ENCODE measurements at places on chromosomes 2 and 18.
A peak's percentile ranks its signal among the peaks of the same experiment; 100 is the strongest.

DNA sequence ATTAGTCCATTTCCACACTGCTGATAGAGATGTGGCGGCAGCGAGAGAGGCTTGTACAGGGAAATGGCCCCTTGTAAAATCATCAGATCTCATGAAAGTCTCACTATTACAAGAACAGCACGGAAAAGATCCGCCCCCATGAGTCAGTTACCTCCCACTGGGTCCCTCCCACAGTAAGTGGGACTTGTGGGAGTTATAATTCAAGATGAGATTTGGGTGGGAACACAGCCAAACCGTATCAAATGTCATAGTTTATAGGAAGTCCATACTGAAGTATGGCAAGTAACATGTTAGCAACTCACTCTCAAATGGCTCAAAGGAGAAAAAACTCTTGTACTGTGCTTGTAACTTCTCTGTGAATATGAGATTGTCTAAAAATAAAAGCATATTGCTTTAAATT lies 56.1 kb downstream of the FARP2 start:
- DNase-seq: peak; percentile 10

GRCh38 chr2:9264301-9264700 lies 57.7 kb downstream of the ASAP2 start:
- no peak for DNase-seq

- no peak for DNase-seq
Observed at GRCh38 chr2:231992888-231993287, 31.4 kb downstream of the DIS3L2 start.

GRCh38 chr18:76397631-76398030 lies 97.4 kb downstream of the ZNF516 start:
- DNase-seq: no peak

GRCh38 chr2:104050656-104051242 lies 803.2 kb upstream of the POU3F3 start:
- no peak for DNase-seq

DNA sequence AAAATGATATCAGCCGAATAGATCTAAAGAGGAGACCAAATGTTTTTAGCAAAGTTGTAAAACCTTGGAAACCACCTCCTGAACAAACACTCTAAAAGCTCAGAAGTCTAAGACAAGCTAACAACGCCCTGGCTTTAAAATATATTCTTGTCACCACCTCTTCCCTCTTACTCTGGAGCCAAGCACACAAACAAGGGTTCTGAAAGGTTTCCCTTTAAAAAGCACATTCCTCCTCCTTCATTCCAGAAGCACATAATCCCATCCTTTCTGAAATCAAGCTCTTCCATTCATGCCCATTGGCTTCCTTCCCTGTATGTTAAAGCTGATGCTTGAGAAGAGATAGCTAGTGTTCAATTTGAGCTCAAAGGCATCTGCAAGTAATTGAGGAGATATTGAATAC lies 382.0 kb downstream of the LNPK start:
- DNase-seq: no peak

DNA sequence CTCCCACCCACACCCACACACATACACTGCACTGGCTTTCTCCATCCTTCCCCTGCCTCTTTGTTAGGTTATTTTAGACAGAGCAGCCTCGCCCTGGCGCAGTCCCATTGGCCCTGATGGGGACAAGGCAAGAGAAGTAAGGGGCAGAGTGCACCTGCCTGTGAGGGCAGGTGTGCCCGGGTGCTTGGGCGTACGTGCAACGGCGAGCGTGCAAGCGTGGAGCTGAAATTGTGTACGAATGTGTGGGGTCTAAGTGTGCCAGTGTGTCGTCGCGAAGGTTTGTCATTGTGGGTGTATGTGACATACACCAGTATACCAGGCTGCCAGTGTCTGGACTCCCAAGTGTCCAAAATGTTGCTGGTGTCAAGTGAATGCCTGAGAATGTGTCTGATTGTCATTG lies 544 bp downstream of the LRATD1 start:
- peak; percentile 3 for DNase-seq

GRCh38 chr2:64036034-64036705 lies 16.9 kb upstream of the VPS54 start:
- DNase-seq: peak; percentile 94

DNA sequence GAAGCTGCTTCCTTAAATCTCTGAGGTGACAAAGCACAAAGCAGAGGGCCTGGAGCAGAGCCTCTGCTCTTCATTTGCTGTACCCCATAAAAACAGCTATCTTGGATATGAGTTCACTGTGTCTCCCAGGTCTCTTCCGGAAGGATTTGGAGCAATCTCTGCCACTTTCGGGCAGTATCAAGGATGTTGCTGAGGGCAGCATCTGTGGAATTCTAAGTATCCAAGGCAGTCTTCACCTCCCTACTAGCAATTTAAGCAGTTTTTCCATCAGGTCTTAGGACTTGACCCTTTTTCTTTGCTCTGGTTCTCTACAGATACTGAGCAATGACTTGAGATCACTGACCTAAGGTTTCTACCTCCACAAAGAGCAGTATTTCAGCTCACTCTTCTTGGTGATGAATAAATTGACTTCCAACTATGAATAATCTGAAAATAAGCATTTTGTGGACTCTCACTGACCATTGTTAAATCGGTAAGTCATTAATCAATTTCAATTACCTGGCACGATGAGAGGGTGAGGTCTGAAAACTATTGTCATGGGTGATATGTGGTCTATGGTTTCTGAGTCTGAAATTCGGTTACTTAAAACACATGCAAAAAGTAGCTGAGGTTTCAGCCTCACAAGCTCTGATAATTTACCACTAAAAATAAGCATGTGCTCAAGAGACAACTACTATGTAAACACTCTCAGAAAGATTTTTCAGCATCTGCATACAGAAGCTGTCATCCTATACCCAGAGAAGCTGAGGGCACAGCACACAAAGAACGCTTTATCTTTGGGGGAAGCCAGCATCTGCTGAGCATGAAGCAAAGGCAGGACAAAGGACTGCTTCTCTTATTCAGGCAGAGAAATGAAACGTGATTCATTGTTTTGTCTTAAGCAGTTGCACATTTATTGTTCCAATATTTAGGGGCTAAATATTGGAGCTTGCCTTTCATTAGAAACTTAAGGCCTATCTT lies 32.1 kb upstream of the SPATS2L start:
- DNase-seq: no peak

DNA sequence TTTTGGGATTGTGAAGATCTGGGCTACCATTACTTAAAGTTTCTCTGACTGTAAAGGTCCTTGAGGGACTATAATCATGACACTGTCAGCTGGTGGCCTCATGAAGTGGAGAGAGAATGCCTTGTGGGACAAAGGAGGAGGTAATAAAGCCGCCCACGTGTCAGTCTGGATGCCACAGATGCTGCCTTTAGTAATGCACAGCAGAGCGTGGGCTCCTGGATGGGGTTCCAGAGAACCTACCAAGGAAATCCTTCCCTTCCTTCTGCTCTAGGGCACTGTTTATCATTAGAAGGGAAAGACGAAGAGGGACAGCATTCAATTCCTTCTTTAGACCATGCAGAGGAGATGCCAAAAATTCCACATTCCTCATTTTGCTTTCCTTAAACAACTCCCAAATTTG lies 63.5 kb downstream of the COL5A2 start:
- DNase-seq: no peak

GRCh38 chr2:174967691-174968260 lies 37.4 kb downstream of the CHN1 start:
- no peak for DNase-seq

- no peak for DNase-seq
Observed at GRCh38 chr2:174931724-174932123, 73.5 kb downstream of the CHN1 start.

GRCh38 chr18:26574958-26575864 lies 26.9 kb upstream of the KCTD1 start:
- DNase-seq: peak; percentile 34

- no peak for DNase-seq
Observed at GRCh38 chr2:237601453-237602116, 11.1 kb upstream of the RAB17 start.

GRCh38 chr2:109269706-109270504 lies 140.9 kb downstream of the SH3RF3 start:
- DNase-seq: no peak

DNA sequence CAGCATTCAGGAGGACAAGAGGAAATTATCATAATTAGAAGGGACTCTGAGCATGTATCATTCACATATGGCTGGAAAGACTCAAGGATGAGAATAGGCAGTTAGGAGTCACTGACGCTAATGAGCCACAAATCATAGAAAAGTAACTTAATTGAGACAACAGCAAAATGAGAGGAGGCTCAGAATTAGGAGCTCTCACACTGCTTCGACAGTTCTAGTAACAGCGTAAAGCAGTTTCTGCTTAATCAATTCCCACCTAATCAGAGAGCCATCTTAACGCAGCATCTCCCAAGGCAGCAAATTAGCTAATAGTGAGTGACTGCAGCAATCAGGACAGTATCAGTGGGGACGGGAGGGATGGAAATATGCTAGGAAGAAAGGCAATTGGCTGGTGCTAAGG lies 32.8 kb downstream of the ANKRD44 start:
- DNase-seq: no peak

GRCh38 chr18:3552305-3552704 lies 102.3 kb downstream of the TGIF1 start:
- DNase-seq: no peak

- no peak for DNase-seq
Observed at GRCh38 chr2:11503354-11503927, 30.4 kb upstream of the GREB1 start.

DNA sequence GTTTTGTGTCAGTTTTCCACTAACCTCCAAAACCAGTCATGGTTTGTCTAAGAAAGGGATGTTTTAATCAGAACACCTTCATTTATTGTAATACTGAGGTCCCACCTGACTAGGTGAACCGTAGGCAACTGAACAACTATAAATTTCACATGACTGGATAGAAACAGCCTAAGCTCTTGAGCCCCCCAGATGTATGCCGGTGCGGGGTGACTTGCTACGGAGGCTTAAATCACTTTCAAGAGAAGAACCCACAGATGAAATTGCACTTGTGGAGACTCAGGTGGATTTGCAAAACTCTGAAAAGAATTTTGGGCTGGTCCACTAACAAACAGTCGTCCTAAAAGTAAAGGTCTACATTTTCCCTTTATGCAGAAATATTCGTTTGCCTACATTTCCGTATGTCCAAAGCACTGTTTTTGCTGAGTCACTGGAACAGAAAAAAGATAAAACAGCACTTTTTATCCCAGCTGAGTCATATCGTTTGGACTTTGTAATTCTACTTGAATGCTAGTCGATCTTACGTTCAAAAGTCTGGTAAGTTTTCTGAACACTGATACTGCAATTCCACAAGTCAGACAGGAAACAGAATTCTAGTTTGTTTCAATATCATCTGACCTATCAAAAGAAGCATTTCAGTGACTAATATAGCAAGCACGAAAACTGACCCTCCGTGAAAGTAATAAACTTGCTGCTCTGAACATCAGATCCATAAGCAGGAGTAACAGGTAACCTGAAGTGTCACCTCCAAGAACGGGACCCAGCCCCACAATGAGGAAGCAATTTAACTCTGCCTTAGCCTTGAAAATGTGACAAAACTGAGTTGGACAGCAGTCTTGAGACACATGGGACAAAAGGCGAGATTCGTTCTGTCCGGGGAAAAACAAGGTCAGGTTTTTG lies 18.1 kb downstream of the ZNF516 start:
- DNase-seq: peak; percentile 82

GRCh38 chr2:118524911-118525310 lies 322.5 kb downstream of the EN1 start:
- no peak for DNase-seq

DNA sequence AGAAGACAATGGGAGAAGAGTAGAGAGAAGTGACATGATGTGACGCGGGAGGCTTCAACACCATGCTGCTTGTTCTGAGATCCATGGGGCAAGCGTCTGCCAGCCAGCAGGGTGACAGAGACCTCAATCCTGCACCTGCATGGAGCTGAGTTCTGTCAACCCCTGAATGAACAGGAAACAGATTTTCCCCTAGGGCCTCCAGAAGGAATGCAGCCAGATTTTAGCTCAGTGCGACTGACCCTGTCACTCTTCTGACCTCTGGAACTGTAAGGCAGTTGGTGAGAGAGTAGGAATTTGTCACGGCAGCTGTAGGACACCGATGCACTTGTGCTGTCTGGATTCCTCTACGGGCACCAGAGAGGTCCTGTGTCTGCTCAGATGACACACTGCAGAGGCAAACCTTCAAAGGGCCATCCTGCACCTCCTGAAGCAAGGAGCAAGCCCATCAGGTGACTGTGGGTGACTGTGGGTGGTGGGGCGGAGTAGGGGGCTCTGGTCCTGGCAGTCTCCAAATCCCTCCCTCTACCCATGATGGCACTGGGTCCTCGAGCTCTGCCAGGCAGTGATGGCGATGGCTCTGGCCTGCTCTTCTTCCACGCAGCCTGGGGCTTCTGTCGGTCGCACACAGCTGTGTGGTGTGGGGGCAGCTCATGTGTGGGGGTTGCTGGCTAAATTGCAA lies 194.3 kb upstream of the TWIST2 start:
- no peak for DNase-seq

DNA sequence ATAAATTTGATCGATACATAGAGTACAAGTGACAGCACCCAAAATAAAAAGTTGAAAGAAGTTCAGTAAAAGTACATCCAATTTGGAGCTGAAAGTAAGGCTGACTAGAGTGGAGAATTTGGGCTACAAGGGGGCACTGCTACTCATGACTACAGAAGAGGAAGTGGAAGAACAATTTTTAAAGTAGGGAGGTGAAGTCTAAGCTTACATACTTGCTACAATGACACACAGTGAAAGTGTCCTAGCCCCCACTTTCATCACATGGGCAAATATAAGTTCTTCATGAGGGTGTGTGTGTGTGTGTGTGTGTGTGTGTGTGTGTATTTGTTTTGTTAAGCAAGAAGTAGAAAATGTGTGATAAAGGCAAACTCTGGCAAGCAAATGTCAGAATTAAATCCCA lies 45.7 kb downstream of the MAP3K2 start:
- DNase-seq: no peak

- no peak for DNase-seq
Observed at GRCh38 chr18:12599543-12599942, 58.4 kb downstream of the SPIRE1 start.

DNA sequence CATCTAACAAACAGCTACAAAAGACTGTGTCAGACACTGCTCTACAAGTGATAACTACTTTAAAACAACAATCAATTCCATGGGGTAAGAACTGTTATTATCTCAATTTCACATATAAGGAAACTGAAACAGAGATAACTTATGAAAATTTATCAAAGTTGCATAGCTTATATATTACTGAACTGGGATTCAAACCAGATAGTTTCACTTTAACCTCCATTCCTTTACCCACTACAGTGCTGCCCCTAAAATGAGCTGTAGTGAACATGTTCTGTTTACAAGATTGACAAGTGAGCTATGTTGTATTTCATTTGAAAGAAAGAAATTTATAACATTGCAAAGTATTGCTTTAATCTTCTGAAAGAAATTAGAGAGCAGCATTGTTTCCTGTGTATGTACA lies 14.1 kb upstream of the GCG start:
- no peak for DNase-seq

DNA sequence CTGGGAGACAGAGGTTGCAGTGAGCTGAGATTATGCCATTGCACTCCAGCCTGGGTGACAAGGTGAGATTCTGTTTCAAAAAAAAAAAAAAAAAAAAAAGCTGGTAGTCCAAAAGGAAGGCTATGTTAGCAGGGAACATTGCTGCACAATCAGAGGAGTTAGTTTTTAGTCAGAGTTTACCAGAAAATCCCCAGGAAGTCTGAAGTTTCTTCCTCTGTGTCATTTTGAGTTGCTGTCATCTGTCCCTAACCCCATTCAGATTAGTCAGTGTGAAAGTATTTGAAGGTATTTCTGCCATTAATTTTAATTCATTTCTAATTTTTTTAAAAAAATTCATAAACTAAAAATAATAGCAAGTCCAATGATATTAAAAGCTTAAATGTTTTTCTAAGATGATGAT lies 33.5 kb upstream of the CERS6 start:
- DNase-seq: no peak

Measured in common myeloid progenitor, CD34-positive (primary cell).